ENCODE measurements at places on chromosomes 7 and 10.
A peak's percentile ranks its signal among the peaks of the same experiment; 100 is the strongest.

- DNase-seq: no peak
These were observed 264.3 kb downstream of the CACNA2D1 start for GRCh38 chr7:82179311-82179710.

- no peak for DNase-seq
These were observed 3.7 kb downstream of the ZNF680 start for GRCh38 chr7:64559206-64559605.

- no peak for DNase-seq
These were observed 96.1 kb downstream of the AMPH start for GRCh38 chr7:38535073-38535472.

- no peak for DNase-seq
These were observed 236.6 kb downstream of the GRID1 start for GRCh38 chr10:86130041-86130440.

DNA sequence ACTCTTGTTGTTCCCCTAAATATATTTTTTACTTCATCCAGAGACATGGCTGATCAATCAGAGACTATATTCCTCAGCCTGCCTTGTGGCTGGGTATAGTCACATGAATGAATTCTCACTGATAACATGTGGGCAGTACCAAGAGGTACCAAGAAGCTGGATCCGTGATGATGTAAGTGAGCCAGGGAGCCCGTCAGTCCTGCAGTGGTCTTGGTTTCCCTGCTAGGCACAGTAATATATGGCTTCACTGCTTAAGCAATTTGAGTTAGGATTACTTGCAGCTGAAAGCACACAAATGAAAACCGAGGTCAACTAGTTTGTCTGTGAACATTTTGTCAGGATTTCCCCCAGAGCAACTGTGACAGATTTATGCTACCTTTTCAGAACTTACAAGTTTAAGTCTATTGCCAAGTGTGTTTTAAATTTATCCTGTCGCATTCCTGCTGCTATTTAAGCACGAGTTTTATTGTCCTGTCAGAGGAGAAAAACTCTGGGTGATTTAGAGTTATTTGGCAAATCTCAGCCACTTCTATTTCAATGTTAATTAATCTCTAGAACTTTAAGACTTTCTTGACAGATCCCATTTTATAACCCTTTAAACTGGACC is 381.8 kb downstream of the PHF14 start:
- no peak for DNase-seq

DNA sequence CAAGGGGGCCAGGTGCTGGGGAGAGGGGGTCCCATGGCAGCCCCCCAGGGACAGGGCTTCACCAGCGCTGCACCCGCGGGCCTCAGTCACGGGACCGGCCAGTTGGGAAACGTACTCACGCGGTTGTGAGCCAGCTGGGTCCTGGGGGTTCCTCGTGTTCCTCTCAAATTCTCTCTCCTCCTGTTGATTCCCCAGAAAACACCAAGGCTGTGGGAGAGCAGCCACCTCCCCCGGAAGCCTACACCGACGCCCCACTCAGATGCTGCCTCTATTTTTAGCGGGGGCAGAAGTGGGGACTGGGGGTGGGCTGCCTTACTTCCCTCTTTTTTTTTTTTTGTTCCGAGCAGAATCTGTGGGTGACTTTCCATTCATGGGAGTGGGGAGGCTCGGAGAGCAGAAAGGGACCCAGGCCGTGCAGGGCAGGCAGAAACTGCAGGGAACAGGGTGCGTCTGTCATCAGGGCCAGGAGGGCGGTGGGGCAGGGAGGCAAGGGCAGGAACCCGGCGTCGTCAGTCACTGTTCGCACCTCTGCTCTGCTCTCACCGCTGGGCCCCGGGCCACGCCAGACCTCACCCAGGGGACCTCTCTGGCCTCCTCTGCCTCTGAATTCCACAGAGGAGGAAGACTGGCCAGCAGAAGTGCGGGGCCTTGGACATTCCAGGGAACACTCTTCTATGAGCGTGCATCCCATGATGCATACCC is 63.1 kb downstream of the CARD11 start:
- DNase-seq: no peak

GRCh38 chr7:130961128-130961601 is 227.2 kb upstream of the KLF14 start:
- peak; percentile 39 for DNase-seq

GRCh38 chr7:5670183-5670935 is 111.1 kb downstream of the RNF216 start:
- DNase-seq: no peak

- DNase-seq: no peak
These were observed 79.5 kb downstream of the CACNA2D1 start for GRCh38 chr7:82364048-82364447.

GRCh38 chr7:631291-631711 is 95.2 kb upstream of the DNAAF5 start:
- DNase-seq: no peak

DNA sequence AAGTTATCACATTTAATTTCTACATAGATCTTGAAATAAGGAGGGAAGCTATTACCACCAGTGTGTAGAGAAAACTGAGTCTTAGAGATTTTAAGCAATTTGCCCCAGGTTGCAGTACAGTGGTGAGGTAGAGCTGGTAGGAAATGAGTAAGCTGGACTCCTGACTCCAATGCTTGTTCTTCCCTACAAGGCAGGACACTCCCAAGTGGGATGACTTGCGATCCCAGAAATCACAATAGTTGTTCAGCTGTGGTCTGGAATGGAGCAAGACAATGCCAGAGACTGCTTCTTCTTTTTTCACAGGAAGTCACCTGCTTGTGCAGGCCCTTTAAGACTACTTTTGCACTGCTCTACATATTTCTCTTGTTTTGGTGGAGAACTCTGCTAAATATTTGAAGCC is 327.2 kb upstream of the BMPER start:
- no peak for DNase-seq

DNA sequence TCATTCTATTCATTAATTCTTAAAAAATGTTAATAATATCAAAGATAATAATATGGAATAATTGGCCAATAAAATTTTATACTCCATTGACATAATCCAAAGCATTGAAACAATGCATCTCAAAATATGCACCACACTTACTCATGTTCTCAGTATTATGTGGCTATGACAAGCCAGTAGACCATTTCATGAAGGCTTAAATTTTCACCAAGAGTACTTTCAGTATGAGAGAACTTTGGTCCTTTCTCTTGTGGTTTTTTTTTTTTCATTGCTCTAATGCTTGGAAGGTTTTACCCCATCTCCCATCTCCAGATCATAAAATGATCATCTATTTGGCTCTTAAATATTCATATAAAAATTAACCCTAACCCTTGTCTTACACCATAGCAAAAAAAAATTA is 45.5 kb upstream of the TMEM140 start:
- no peak for DNase-seq

DNA sequence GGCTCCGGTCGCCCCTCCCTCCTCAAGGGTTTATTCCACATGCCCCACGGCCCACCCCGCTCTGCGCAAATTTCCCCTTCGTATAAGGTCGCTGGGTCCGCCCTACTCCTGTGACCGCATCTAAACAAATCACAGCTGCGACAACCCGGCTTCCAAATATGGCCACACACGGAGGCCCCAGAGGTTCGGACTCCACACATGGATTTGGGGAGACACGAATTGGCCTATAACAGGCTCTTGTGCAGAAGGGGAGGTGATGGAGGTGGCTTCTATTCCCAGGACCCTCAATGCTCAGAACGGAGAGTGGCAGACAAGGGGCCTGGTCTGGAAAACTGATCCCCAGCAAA is 90.1 kb downstream of the FOXL3 start:
- DNase-seq: no peak

- no peak for DNase-seq
These were observed 32.5 kb downstream of the COL1A2 start for GRCh38 chr7:94426980-94427875.

- DNase-seq: no peak
These were observed 49.6 kb upstream of the GPR158 start for GRCh38 chr10:25125201-25125611.

DNA sequence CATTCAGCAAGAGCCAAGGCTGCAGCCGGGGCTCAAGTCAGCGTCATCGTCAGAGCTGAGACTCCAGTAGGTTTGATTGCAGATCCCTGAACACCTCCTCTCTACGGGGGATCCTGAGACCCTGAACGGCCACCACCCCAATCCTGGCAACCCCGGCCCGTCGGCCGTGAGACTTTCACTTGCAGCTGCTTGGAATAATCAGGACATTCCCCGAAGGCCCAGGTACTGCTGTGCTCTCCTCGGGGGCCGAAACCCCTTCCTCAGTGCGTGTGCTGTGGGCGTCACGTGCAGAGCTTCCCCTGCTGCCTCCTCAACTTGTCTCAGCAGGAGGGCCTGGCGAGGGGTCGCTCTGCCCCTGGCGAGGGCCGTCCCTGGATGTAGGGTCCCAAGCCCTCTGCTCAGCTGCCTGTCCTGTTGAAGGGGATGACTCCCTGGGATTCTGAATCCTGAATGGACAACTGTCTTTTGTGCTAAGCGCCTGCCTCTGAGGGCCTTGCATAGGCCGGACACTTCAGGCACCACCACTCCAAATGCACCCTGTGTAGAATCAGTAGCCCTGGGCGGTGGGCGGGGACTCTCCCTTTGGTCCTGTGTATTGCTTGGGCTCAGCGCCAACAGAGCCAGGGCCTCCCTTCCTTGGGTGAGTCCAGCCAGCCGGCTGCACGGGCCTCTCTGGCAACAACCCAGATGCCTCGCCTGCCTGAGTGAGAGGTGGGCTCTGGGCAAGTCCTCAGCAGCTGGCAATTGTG is 63.8 kb upstream of the EBF3 start:
- DNase-seq: no peak

GRCh38 chr10:102949916-102950315 is 31.8 kb downstream of the CNNM2 start:
- no peak for DNase-seq

- no peak for DNase-seq
These were observed 7.9 kb upstream of the TAF3 start for GRCh38 chr10:7810443-7810842.

DNA sequence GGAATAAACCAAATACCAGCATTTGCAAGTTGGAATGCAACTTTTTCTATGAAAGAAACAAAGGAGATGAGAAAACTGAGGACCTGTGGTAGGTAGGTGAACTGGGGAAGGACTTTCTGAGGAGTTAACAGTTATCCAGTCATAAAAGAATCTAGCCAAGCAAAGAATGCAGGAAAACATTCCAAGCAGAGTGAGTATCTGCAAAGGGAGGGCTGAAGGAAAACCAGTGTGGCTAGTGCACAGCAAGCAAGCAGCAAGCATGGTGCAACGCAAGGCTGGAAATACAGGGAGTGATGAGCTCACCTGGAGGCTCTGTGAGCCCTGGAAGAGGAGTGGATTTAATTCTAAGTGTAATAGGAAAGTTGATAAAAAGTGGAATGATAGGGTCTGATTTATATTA is 44.0 kb downstream of the RTKN2 start:
- no peak for DNase-seq

- no peak for DNase-seq
These were observed 167.4 kb downstream of the GNAI1 start for GRCh38 chr7:80302078-80302477.

- DNase-seq: no peak
These were observed 220.6 kb upstream of the RHOBTB1 start for GRCh38 chr10:61164458-61165160.

GRCh38 chr10:96618653-96619052 is 31.8 kb upstream of the TM9SF3 start:
- no peak for DNase-seq
